Activated CD4-positive, CD25-positive, alpha-beta regulatory T cell (primary cell): ENCODE measurements at places on chromosomes 16 and 17.

GRCh38 chr16:5216441-5217080, 119.0 kb upstream of the EEF2KMT start:
- DNase-seq = no peak

DNA sequence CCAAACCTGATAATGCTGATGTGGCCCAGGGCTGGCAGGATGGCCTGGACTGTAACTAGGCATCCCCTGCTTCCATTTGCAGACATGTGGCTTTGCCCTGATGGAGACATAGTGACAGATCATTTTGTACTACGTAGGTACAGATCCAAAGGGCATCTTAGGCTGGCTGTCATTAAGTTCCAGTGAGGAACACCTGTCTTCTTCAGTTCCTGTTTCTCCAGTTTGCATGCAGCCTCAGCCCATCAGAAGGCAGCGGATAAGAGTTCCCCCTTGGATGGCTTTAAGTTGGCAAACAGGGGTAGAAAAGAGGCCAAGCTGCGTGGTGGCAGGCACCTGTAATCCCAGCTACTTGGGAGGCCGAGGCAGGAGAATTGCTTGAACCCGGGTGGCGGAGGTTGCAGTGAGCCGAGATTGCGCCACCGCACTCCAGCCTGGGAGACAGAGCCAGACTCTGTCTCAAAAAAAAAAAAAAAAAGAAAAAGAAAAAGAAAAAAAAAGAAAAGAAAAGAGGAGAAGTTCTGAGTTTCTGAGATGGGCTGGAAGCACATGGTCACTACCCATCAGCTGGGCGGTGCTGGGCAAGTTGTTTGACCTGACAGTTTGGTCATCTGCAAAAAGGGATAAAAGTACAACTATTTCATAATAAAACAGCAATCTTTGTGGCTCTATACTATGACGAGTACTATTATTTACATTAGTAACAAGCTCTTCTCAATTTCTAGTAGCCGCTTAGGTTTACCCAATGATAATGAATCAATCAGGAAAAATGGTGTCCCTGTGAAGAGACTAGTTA, 42.7 kb downstream of the CPPED1 start:
- no peak for DNase-seq

DNA sequence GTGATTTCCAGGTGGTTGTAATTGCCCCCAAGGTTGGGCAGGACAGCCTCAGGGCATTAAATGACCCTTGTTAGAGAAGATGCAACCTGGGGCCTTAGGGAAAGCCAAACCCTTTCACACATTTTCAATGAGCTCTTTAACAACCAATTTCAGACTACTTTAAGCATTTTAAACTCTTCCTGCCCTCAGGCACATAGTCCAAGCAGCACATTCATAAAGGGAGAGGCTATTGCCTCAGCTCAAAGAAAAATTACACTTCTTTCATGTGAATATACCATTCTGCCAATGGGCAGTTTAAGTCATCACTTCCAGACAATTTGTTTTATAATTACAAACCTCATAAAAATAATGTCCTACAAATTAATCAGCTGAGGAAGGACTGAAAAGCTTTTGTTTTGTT, 544.5 kb downstream of the NPIPA7 start:
- DNase-seq = no peak

DNA sequence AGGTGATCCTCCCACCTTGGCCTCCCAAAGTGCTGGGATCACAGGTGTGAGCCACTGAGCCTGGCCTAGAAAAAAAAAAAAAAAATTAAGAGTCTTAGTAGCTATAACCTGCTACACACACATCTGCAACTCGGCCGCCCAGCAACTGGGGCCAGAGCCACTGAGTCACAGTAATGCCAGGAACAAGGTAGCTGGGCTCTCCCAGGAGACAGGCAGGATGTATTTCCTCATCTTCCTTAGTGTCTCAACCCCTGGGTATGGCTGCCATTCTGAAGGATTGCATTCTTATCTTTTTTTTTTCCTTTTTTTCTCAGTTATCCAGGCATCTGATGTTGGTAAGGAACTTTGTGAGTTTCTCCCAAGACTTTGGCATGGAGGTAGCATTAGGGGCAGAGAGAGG, 7.1 kb upstream of the PSMD3 start:
- DNase-seq = no peak

- DNase-seq = no peak
Observed at GRCh38 chr17:49729069-49729468, 21.3 kb upstream of the SLC35B1 start.

DNA sequence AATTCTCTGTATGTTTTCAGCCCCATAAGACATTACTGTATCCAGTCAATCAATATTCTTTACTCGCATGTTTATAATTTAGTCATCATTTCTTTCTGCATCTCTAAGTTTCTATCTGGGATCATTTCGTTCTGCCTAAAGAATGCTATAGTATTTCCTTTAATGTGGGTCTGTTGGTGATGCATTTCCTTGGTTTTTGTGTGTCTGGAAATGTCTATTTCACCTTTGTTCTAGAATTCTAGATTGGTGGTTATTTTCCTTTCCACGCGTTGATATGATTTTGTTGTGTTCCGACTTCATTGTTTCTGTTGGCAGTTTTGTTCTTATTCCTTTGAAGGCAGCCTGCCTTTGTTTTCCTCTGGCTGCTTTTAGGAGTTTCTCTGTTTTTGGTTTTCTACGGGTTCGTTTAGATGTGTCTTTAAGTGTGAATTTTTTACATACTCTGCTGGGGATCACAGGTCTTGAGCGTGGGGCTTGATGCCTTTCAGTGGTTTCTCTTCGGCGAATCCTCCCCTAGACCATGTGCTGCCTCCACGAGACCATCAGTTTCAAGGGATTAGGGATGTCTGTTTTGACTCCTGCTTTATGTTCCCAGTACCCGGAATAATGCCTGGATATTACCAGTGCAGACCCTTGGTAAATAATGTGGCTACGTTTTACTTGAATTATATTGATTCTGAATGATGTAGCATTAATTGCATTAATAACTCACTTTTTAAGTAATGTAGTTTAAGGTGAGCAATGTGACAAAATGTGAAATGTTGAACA, 23.5 kb downstream of the POLR3E start:
- DNase-seq = no peak

GRCh38 chr17:57350266-57350665, 93.9 kb downstream of the MSI2 start:
- DNase-seq = no peak

- no peak for DNase-seq
Observed at GRCh38 chr16:30741461-30741914, 6.7 kb upstream of the PHKG2 start.

GRCh38 chr17:77131904-77132303, 8.9 kb upstream of the SEC14L1 start:
- DNase-seq = no peak

GRCh38 chr17:49708515-49709183, 885 bp upstream of the SLC35B1 start:
- no peak for DNase-seq

- DNase-seq = no peak
Observed at GRCh38 chr17:68832109-68832802, 122.9 kb downstream of the ABCA8 start.

DNA sequence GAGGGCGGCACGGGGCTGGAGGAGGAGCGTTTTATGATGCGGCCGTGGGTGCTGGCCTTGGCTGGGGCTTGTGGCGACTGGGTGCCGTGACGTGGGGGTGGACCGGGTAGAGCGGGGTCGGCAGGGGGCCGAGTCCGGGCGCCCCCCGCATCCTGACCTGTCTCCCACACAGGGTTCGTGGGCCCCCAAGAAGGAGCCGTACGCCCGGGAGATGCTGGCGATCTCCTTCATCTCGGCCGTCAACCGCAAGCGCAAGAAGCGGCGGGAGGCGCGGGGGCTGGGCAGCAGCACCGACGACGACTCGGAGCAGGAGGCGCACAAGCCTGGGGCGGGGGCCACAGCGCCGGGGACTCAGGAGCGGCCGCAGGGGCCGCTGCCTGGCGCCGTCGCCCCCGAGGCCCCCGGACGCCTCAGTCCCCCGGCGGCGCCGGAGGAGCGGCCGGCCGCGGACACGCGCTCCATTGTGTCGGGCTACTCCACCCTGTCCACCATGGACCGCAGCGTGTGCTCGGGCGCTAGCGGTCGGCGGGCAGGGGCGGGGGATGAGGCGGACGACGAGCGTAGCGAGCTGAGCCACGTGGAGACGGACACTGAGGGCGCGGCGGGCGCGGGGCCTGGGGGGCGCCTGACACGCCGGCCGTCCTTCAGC, 81.6 kb downstream of the ARHGAP23 start:
- DNase-seq = no peak

DNA sequence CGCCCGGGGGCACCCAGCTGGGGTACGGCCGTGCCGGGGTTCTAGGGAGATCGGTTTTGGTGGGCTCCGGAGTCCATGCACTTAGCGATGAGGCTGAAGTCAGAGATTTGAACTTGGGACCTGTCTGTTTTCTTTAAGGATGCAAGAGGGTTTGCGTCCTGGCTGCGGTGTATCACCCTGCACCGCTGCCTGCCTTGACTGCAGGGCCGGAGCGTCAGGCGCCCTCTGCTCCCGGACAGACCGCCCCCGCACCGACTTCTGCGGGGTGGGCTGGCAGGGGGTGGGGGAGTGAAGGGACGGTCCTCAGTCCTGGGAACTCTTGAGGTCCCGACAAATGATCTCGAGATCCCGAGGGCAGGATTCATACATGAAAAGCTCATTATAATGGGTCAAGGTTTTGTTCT, 701 bp downstream of the PDP2 start:
- no peak for DNase-seq

- no peak for DNase-seq
Observed at GRCh38 chr16:1333854-1334700, 632 bp downstream of the BAIAP3 start.

DNA sequence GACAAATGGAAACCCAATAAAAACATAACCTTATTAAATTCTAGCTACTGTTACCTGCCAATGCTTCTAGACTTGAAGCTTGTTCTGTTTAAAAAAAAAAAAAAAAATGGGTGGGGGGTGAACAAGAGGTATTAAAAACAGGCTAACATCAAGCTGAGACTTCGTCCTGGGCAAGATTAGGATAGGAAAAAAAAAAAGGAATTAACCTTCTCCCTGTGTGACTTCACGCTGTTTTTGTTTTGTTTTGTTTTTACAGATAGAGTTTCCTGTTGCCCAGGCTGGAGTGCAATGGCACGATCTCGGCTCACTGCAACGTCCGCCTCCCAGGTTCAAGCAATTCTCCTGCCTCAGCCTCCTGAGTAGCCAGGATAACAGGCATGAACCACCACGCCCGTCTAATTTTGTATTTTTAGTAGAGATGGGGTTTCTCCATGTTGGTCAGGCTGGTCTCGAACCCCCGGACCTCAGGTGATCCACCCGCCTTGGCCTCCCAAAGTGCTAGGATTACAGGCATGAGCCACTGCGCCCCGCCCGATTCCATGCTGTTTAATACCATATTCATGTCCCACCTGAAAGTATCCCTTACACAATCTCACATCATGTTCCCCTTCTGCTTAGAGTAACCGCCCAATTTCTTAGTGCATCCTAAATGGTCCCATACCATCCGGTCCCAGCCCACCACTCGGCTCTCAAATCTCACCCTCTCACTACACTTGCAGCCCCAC, 2.2 kb downstream of the USP31 start:
- DNase-seq = no peak

DNA sequence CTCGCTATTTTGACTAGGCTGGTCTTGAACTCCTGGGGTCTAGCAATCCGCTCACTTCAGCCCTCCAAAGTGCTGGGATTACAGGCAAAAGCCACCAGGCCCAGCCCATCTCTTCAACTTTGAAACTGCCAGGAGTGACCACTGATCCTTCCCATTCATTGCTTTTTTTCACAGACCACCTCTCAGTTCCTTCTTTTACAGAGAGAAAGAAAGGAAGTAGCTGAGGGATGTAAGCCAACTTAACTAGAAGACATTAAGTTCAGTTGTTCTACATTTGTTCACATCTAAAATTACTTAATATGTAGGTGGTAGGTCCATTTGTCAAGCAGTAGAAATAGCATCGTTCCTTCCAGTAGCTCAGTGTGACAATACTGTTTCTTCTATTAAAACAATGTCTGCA, 219.8 kb downstream of the STX8 start:
- DNase-seq = no peak

DNA sequence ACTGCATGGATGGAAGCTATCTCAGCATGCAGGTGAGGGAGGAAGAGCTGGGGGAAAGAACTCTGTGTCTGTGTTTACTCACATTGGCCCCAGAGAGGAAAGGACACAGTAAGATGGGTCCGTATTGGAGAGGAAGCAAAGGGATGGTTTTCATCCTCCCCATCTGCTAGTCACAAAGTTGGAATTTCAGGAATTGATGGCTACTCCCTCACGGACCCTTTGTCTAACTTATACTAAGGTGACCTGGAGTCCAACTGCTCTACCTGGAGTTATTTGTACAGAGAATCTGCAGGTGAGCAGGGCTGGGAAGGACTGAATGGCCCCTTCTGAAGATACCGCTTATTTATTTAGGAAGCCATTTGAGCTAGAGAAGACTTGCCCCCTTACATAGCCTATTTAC, 55.1 kb downstream of the WNT3 start:
- no peak for DNase-seq

GRCh38 chr17:7468290-7468689, 11.1 kb downstream of the ZBTB4 start:
- DNase-seq = no peak

DNA sequence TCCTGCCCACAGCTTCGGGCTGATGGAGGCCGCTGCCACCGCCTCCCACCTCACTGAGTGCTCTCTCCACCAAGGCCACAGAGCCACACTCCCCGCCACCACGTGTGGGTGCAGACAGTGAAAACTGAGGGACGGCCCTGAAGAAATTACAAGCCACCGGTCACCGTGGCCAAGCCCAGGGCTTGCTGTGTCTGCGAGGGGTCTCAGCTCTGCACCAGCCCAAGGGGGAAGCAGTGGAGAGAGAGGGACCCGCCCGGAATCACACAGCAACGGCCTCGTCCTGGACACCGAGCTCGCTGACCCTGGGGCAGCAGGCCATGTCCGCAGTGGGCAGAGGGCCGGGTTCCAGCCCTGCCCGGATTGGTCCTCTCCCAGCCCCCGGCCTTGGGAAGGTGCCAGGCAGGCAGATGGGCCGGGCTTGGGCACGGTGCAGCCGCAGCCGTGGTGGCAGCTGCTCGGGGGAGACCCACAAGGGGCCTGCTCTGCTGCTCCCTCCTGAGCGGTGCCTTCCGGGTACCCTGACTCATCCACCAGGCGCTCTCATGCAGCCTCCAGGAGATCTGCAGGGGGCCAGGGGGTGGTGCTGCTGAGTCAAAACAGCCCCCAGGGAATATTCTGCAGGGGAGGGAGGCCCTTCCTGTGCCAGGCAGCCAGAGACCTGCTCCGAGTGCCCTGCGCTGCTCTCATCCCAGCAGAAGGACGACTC, 52.0 kb downstream of the CBFA2T3 start:
- DNase-seq = no peak

DNA sequence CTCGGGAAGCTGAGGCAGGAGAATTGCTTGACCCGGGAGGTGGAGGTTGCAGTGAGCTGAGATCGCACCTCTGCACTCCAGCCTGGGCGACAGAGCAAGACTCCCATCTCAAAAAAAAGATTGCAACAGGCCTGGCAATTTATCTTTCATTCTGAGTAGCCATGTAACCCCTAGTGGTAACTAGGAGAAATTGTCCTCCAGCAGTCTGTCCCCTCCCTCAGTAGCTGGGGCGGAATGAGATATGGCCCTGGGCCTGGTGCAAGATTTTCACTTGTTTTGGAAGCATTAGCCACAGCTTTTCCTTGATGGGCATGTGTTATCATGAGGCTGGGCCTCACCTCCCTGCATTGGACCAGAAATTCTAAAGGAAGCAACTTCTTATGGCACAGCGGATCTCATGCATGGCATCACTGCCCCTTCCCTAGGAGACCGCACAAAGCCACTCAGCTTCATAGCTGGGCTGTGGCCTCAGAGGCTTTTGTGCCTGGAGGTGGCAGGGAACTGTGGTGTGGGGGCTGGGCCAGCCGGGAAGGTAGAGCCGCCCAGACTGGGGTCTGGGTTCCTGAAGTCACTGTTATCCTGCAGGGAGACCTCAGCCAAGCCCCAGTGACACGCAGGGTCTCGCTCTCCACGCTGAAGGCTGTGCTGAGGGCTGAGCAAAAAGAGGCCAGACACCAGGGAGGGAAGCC, 13.4 kb downstream of the NATD1 start:
- DNase-seq = no peak
